Stimulated activated CD8-positive, alpha-beta memory T cell treated with anti-CD3 and anti-CD28 coated beads, Interleukin-12 subunit alpha, Interleukin-12 subunit beta, amount 100 ng/mL, for 1 hour (primary cell): ENCODE measurements at places on chromosomes 12 and 14.

DNA sequence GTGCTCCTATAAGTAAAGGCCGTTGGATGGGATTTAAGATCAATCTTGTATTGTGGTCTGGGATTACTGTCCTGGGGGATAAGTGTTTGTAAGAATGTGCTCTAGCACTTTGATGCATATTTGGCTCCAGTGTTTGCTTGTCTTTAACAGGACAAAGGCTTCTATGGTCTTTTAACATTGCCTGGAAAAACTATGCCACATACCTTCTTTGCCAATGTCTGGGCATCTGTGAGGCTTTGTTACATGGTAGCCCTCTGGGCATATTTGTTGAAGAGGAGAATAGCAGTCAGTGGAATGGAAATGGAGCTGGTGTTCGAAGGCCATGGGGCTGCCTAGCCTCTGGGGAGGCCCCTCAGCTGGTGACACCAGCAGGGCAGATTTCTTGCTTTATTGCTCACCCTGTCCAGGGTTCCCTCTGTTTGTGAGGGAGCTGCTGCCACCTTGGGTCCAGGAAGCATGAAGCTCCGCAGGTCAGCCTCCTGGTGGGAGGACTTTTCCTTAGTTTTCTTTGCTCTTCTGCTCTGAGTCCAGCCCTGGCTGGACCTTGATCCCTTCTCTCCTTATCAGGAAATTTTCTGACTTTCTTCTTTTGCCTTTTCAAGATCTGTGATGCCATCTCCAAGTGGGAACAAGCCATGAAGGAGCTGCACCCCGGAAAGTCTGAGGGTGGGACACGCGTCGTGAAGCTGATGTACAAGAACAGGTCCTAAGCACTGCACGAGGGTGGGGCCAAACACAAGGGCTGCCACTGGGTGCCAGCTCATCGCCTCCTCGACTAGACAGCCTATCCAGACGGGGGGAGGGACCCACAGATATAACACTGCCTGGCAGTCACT is 19.5 kb downstream of the PIGH start:
- no peak for DNase-seq

DNA sequence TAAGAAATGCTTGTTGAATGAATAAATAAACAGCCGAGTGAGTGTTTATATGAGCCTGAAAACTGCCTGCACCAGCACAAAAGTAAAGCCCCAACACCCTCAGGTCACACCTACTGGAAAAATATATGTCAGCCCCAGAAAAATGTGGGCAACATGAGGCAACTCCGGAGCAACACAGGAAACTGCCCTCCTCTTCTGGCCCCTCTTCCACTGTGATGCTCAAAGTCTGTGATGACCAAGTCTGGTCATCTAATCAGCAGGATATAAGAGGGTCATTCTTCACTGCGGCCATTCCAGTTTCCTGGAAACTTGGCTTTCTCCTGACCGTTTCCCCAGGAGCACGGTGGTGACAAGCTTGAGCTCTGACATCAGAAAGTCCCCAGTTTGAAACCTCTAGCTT is 159.6 kb upstream of the PZP start:
- no peak for DNase-seq

DNA sequence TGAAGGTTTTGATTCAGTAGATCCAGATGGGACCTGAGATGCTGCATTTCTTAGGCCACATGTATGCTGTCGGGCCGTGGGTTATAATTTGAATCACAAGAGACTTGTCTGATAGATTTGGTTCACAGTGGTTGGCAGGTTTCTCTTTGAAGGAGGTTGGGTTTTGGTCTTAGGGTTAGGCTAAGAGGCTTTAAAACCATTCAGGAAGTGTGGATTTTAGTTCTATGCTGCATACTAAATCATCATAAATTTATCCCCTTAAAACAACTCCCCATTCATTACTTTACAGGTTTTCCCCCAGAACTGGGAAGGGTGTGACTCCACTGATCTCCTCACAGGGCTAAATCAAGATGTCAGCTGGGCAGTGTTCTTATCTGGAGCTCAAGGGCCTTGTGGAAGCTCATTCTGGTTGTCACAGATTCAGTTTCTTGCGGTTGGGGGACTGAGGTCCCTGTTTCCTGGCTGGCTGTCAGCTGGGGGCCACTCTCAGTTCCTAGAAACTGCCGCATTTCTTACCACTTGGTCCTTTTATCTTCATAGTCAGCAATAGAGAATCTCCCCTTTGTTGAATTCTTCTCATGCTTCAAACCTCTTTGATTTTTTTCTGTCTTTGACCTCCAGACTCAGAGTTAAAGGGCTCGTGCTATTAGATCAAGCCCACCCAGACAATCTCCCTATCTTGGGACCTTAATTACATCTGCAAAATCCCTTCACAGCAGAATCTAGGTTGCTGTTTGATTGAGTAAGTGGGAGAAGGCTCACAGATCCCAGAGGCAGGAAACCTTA is 20.6 kb upstream of the PCNX1 start:
- no peak for DNase-seq

DNA sequence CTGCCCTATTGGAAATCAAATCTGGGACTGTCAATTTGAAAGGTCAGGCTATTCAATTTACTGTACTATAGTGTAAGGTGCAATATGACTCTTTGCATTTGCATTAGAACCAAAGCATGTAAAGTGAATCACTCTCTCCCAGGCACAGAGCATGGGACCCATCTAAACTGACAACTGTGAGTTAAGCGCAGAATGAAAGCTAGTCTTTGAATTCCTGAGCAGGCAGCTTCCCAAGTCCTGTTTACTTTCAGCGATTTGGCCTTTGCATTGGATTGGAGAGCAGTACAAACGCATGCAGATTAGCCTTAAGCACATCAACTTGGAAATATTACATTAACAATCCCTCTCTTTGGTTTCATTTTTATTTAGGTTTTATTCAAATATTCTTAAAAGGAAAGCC is 74.6 kb downstream of the RERG start:
- no peak for DNase-seq

DNA sequence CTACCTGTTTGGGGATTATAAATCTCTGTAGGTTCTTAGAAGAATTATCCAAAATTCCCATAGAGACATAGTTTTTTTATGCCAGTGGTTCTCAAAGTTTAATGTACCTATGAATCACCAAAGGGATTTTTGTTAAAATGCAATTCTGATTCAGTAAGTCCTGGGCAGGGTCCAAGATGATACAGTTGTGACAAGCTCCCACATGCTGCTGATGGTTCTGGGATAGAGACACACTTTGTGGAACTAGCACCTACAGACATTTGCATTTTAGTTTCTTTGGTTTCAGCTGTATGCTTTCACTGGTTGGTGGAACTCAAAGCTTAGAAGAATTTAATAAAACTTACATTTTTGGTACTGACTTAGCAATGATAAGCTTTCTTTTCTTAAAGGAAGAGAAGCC is 80.4 kb downstream of the PTCSC3 start:
- DNase-seq = no peak

GRCh38 chr12:124809391-124809790 is 54.3 kb downstream of the SCARB1 start:
- DNase-seq = no peak

- no peak for DNase-seq
These were observed 47.0 kb upstream of the KCNA5 start for GRCh38 chr12:4996714-4997113.

GRCh38 chr12:55636116-55636655 is 506 bp upstream of the OR10P1 start:
- DNase-seq = no peak

DNA sequence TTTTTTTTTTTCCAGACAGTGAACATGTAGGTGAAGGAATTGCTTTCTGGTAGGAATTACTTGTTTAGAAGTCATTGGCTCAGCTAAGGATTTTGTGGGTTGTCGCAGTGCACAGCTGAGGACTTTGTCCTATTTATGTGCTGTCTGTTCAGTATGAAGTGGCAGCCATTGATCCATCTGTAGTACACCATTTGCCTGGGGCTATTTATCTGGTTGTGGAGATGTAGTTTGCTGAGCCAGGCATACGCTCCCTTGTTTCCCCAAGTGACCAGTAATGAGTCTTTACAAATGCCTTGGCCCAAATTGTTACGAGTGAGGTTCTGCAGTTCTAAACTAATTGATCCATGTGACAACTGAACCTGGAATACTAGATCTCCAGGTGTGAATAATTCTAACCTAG is 140.1 kb downstream of the NRXN3 start:
- DNase-seq = no peak

DNA sequence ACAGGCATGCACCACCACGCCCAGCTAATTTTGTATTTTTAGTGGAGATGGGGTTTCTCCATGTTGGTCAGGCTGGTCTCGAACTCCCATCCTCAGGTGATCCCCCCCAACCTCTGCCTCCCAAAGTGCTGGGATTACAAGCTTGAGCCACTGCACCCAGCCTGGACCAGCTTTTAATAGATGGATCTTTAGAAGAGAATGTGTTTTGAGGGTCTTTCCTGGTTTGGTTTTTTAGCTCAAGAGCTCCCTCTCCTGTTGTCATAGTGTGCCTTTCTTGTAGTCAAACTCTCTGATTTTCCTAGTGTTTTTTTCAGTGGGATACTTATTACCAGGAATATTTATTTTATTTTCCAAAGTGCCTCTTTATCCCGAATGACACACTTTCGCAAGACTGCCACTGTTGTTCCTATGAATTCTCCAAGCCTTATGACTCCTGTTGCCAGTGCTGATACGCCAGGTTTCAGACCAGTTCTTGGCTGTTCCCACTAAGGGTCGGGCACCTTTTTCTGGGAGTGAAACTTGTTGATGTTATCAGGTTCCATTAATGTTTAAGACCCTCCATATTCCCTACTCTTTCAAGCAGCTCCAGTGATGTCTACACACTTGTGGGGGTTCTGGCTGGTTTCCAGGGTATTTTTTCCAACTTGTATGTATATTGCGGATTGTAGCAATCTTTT is 31.5 kb upstream of the LIMA1 start:
- no peak for DNase-seq

- DNase-seq = peak; percentile 95
These were observed at the start of gene CFAP251 for GRCh38 chr12:121917950-121918678. CFAP251 (plus strand) TSS chr12:121918592; CDS start chr12:121921306, 2,714 bp downstream.

DNA sequence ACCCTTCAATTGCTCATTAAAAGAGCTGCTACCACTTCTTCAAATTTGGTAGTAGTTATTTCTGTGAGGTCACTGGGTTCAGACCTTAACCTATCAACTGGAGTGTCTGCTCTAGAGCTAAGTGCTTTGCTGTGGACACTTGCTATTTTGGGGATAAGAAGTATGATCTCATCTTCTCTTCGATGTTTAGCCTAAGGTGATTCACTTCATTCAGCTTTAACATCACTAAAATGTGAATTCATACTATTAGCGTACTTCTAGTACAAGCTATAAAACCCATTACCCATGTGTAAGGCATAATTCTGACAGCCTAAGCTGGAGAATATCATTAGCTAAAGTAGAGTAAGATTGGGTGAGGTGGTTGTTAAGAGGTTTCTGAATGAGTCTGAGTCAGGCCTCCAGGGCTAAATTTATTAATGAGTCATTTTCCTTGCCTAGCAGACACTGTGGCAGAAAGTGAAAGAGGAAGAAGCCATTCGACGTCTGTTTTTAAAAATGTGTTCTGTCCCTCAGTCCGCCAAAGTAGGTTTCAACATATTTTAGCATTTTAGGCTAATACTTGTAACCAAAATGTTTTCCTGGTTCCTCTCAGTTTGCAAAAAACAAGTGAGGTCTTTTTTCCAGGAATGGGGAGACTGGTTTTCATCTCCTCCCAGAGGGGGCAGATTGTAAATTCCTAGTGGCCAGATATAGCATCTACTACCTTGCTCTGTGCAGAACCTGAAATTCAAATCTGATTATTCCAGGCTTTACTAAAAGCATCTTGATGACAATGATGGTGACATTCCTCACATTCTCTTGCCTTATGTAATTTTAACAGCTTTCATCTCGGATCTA is 103.6 kb downstream of the SSPN start:
- no peak for DNase-seq

DNA sequence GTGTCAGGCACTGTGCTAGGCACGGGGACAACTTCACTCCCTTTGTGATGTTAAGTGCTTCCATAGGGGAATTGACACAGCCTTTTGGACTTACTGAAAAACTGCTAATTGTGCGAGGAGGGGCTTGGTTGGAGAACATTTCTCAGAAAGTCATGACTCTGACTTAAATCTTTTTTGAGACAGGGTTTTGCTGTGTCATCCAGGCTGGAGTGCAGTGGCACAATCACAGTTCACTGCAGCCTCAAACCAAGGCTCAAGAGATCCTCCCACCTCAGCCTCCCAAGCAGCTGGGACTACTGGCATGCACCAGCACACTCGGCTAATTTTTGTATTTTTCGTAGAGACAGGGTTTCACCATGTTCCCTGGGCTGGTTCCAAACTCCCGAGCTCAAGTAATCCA is 10.2 kb upstream of the LTBP2 start:
- no peak for DNase-seq

DNA sequence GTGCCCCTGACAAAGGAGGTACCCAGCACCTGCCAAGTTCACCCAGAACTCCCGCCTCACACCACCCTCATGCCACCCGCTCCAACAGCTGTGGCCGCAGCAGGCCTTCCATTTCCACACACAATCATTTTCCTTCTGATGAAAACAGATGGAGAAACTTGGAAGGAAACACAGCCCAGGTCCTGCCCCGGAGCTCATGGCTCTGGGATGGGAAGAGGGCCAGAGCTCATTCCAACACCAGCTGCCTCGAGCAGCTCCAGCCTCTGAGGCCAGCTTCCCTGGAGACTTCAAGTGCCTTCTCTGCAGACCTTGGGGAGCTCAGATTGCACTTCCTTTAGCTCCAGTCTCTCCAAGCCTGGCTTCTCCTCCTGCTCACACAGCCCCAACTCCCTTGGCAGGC is 55.1 kb upstream of the CMKLR1 start:
- DNase-seq = no peak

DNA sequence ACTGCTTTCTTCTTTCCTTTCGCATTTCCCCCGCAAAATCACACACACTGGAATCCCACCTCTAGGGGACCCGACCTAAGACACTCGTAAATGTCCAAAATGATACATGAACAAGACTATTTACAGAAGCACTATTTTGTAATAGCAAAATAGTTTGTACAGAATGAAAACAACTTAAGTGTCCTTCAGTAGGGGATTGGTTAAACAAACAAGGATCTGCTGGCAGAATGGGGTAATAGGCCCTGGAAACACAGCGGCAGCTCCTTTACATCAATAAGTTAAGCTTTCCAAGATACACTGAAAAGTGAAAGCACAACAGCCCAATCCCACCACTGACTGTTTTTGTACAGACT is 48.8 kb downstream of the LTBP2 start:
- no peak for DNase-seq

- no peak for DNase-seq
These were observed 86.7 kb downstream of the B4GALNT3 start for GRCh38 chr12:546265-546919.

- DNase-seq = peak; percentile 85
These were observed 31.2 kb downstream of the TC2N start for GRCh38 chr14:91835920-91836843.

DNA sequence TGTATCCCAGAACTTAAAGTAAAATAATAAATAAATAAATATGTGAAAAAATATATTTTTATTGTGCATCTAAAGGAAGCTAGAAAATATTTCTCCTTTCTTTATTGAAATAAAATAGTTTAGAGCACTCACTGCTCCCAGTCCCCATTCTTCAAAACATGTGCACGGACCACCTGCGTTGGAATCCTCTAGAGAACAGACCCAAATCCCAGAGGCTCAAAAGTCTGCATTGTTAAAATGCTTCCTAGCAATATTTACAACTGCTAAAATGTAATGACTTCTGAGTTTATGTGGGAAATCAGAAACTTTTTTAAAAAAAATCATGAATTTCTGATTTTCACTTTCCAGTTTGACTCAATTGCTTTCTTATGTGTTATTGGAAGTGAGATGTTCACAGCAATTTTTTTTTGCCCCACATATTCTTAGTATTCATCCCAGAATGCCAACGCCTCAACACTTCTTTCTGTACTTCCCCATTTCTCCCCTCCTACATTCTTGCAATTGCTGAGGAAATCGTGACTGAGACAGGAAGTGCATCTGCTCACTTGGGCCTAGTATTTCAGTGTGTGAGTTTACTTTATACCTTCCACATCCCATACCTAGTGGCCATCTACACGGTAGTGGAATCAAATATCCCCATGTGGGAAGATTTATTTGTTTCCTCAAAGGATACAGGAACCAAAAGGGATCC is 116.0 kb upstream of the FLRT2 start:
- no peak for DNase-seq
